Sigmoid colon (tissue), 7 donors: ENCODE measurements at places on chromosomes 12 and 14.

DNA sequence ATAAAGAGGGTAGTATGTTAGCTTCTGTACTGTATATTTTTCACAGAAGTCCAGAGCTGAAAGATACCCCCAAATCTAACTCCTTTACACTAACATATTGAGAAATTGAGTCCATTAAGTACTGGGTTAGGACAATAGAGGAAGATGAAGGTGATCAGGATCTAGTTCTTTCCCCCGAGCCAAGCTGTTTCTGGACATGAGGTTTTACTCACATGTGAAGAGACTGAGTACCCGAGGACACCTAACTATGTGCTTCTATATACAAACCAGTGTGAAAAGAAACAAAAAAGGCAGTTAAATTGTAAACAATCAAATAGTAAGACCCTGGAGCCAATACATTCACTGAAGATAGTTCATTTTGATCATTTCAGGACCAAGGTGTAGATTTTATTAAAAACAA is 3.8 kb upstream of the TRHDE start:
- DNase-seq, result no peak

GRCh38 chr14:97644365-97644764 is 847.2 kb downstream of the VRK1 start:
- no peak for DNase-seq

DNA sequence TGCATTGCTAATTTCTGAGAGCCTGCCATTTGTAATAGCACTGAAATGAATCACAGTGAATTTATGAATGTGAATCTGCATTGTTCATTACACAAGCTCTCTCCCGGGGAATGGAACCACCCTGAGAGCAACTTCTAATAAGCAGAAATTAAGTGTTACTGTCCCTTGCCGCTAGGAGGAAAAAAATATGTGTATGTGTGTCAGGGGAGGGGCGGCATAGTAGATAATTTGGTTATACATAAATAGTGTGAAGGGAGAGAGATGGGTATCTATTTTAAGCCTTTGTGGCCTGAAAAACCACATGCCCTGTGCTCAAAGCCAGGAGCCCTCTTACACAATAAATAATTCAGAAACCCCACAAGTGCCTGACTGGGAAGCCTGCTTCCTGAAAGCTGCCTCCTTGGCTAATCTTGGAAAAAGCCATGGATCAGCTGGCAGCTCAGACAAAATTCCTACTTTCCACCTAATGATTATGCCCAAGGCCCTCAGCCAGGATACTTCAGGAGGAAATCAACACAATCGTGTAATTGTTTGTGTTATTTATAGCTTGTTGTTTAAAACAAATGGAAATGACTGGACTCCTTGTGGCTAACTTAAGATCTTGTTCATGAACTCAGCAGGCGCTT is 366.2 kb upstream of the KITLG start:
- no peak for DNase-seq

- DNase-seq, result peak; percentile 81
Observed at GRCh38 chr12:56687223-56688128, 608 bp downstream of the PTGES3 start.

GRCh38 chr12:31850268-31850667 is 108.9 kb upstream of the RESF1 start:
- DNase-seq, result no peak

GRCh38 chr12:89161557-89161956 is 190.7 kb downstream of the DUSP6 start:
- no peak for DNase-seq

DNA sequence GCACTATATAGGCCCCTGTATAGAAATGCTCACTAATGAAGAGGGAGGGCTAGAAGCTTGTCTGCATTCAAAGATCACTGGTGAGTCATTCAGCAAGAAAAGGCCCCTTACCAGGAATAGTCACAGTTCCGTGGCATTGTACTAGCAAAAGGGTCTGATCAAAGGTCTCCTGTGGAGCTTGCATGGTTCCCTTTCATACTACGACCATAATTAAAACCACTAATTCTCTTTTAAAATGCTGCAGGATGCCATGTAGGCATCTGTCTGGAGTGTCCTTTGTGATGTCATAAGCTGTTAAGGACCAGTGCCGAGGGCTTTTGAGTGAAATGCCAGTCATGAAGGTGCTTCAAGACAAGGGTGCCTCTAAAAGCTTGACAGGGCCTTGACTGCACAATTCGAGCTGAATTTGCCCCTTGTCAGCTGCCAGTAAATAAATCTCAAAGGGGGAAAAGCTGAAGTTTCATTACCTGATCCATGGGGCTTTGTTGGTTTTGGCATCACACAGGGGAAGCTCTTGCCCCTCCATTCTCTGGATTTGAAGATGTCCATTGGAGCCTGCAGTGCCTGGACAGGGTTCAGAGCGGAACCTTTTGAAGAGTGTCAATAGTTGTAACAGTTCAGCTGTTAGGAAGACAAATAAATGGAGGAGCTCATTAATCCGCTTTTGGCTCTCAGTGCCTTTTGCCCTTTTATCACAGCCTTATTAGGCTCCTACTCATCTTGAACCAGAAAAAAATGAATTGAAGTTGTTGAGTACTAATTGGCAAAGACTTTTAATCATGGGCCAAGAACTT is 69.1 kb downstream of the TMEM260 start:
- DNase-seq, result no peak

DNA sequence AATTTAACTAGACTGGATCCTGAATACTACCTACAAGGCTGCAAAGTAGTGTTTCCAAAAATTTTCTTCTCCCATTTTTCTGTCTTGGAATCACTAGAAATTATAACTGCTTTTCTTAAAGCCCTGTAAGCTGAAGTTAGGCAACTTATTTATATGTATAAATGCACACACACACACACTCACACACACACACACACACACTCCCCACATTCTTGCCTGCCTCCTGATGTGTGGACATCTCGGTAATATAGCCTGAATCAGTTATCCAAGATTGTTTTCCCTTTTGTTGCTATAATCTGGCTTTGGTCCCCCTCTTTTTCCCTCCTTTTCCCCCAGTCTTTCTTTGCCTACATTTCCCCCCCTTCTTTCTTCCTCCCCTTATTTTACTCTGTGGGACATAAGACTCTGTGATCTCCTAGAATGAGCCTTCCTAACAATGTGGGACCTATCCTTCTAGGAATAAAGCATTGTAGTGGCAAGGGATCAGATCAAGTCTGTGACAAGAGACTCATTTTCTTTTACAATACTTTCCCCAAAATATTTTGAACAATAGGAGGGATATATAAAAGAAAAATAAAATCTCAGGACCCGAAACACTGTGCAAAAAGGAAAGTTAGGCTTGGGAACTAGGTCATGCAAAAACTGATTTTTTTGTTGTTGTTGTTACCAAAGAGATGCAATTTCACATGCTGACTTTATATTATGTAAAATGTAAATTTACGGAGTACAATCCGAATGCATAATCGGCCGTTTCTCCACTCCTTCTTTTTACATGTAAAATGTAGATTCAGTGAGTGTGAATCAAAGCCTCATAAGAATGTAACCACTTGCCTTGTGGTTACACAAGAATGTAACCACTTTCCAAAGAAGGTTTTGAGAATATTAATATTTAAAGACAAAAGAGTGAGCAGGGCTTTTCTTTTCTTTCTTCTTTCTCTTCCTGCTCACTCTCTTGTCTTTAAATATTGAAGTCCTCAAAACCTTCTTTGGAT is 26.3 kb upstream of the CD69 start:
- no peak for DNase-seq

DNA sequence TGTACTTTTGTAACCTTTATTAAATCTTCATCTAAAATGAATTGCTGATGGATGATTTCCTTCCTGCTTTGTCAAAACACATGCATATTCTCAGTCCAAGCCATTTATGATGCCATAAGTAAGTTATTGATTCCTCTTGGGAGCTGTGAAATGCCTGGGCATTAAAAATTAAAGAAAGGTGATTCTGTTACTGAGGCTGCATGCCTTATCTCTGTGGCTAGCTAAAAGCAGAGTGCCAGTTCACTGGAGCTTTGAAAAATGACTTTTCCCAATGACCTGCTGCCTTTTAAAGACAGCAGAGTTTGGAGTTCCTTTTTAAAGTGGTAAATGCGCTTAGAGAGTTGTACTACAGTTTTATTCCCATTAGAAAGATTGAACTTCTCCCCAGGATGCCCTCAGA is 152.1 kb downstream of the TMTC2 start:
- DNase-seq, result no peak

- DNase-seq, result no peak
Observed at GRCh38 chr12:125239563-125239962, 174.3 kb downstream of the AACS start.

- no peak for DNase-seq
Observed at GRCh38 chr12:109016016-109016415, 4.9 kb downstream of the SVOP start.

DNA sequence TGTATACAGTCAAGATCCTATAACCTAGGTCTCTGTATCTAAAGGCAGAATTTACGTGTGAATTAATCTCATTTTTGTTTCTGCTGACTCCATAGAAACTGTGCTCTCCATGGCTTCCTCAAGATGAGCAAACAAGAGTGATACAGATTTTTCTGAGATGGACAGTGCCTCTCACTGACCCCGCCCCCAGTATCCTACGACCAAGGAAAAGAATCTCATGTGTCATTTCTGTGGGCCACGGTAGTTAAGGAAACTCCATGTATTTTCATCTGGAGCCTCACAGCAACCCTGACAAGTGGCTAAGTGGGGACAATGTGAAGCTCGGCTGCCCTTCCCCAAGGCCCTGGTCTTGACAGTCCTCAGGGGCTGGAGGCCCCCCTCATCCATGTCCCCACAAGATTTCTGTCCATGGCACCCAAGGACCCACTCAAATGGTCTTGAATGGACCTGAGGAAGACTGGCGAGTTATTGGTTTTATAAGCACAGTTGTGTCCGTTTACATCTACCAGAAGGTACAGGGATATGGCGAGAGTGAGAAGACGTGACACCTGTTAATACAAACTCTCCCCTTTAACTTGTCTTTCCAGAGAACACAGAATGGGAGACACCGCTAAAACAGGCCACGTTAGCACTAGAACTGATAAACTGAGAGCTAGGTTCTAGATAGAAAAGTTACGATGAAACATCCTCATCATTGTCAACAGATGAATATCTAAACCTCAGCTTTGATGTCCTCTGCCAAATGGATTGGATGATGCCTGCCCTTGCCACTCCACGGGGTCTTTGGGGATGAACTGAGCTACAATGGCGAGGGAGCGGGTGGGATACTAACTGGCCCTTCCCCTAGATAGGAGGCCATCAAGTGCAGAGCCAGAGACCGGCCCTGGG is 108.4 kb upstream of the EGLN3 start:
- no peak for DNase-seq

DNA sequence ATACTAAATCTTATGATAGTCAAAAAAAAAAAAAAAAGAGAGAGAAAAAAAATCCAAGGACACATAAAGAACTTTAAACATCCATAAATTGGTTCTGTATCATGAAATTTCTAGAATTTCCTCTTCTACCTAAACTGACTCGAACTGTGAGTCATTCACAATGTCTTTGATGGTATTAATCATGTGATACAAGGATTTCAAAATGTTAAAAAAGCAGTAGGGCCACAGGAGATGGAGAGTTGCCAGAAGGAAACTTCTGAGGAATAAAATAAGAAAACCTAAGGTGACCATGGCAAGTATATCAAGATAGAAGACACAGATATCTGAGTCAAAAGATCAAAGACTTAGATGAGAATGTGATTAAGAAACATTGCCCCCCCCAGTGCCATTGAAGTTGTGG is 1320.9 kb upstream of the FLRT2 start:
- no peak for DNase-seq

GRCh38 chr12:93440043-93440835 is 1.5 kb downstream of the UBE2N start:
- DNase-seq, result no peak
